Placental pericyte (primary cell): ENCODE measurements at places on chromosomes 4 and X. TPM values are rescaled to one million over a fixed set of nuclear protein-coding genes. Genes with fewer than 3 reads are reported as not detected.

ZNF595 gene
- 32.2 and 33.6 TPM in 2 replicates for total RNA-seq

MTNR1A gene
- total RNA-seq: 0.14 TPM in 1 of 2 replicates, not detected in the other

STK32B gene
- 1.3 and 2.7 TPM in 2 replicates for total RNA-seq

TCEAL7 gene
- 0.44 and 11.7 TPM in 2 replicates for total RNA-seq

VEGFD gene
- total RNA-seq: 0.14 TPM in 1 of 2 replicates, not detected in the other

AMER1 gene
- 1.5 and 2.3 TPM in 2 replicates for total RNA-seq

MAP9 gene
- 6.8 and 14.5 TPM in 2 replicates for total RNA-seq

NAA11 gene
- total RNA-seq: 3.9 and 21.0 TPM in 2 replicates

PTCHD1 gene
- under 0.01 TPM in 1 of 2 replicates, not detected in the other for total RNA-seq

GUCY1A1 gene
- total RNA-seq: 0.14 and 0.44 TPM in 2 replicates

ZRSR2 gene
- total RNA-seq: 2.6 and 2.9 TPM in 2 replicates

LUZP4 gene
- total RNA-seq: not detected in 2 replicates

XK gene
- 0.14 TPM in 1 of 2 replicates, not detected in the other for total RNA-seq

F8A2 gene
- total RNA-seq: not detected in 2 replicates

ATRX gene
- total RNA-seq: 37.9 and 66.7 TPM in 2 replicates

GUCY1B1 gene
- total RNA-seq: 0.86 and 3.1 TPM in 2 replicates

SLC39A8 gene
- 13.0 and 62.8 TPM in 2 replicates for total RNA-seq

MND1 gene
- 2.0 and 5.7 TPM in 2 replicates for total RNA-seq

ZNF280C gene
- 2.6 and 9.6 TPM in 2 replicates for total RNA-seq

CFP gene
- 0.22 and 0.57 TPM in 2 replicates for total RNA-seq

NPY1R gene
- total RNA-seq: 0.43 and 5.3 TPM in 2 replicates

S100P gene
- total RNA-seq: not detected in 2 replicates

PITX2 gene
- total RNA-seq: 36.1 and 62.2 TPM in 2 replicates

RBMXL3 gene
- not detected in 2 replicates for total RNA-seq

CFAP47 gene
- total RNA-seq: not detected in 2 replicates

TLR7 gene
- under 0.01 TPM in 1 of 2 replicates, not detected in the other for total RNA-seq

CLTRN gene
- 0.44 TPM in 1 of 2 replicates, not detected in the other for total RNA-seq

SPANXC gene
- not detected in 2 replicates for total RNA-seq

COL4A6 gene
- total RNA-seq: 11.9 and 30.0 TPM in 2 replicates

LRBA gene
- 22.5 and 42.7 TPM in 2 replicates for total RNA-seq

GABRG1 gene
- not detected in 2 replicates for total RNA-seq

IL2 gene
- total RNA-seq: not detected in 2 replicates

AFP gene
- total RNA-seq: 0.57 TPM in 1 of 2 replicates, not detected in the other

PNMA6A gene
- 0.29 and 1.5 TPM in 2 replicates for total RNA-seq

CFAP99 gene
- under 0.01 TPM in 2 replicates for total RNA-seq

KCNIP4 gene
- 0.29 TPM in 1 of 2 replicates, not detected in the other for total RNA-seq

TEX11 gene
- total RNA-seq: not detected in 2 replicates

S100G gene
- not detected in 2 replicates for total RNA-seq

OTC gene
- total RNA-seq: not detected in 2 replicates

STAP1 gene
- total RNA-seq: not detected in 2 replicates

ARHGAP36 gene
- not detected in 2 replicates for total RNA-seq

CT45A5 gene
- total RNA-seq: not detected in 2 replicates
